AG09309 (cell line): ENCODE measurements at places on chromosomes 5 and 9.

- no peak for DNase-seq
Observed at GRCh38 chr5:40258222-40258621, 421.5 kb upstream of the PTGER4 start.

GRCh38 chr5:136513430-136513829 is 148.1 kb upstream of the TRPC7 start:
- DNase-seq = no peak

GRCh38 chr9:110912419-110913291 is 125.6 kb downstream of the LPAR1 start:
- no peak for DNase-seq

- no peak for DNase-seq
Observed at GRCh38 chr9:19934301-19934871, 145.5 kb upstream of the SLC24A2 start.

DNA sequence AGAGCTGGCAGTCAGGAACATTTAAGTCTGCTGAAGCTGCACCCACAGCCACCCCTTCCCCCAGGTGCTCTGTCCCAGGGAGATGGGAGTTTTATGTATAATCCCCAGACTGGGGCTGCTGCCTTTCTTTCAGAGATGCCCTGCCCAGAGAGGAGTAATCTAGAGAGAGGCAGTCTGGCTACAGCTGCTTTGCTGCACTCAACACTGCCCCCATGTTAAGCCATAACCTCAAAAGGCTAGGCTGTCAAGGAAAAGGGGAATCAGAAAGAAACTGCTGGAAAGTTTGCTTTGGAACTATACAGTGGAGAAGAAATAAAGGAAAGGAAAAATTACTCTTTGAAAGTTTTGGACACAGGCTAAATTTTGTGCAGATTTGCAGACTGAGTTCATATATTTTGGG is 127.2 kb downstream of the MACIR start:
- DNase-seq = no peak

- DNase-seq = no peak
Observed at GRCh38 chr5:177472460-177473442, 683 bp downstream of the DBN1 start.

DNA sequence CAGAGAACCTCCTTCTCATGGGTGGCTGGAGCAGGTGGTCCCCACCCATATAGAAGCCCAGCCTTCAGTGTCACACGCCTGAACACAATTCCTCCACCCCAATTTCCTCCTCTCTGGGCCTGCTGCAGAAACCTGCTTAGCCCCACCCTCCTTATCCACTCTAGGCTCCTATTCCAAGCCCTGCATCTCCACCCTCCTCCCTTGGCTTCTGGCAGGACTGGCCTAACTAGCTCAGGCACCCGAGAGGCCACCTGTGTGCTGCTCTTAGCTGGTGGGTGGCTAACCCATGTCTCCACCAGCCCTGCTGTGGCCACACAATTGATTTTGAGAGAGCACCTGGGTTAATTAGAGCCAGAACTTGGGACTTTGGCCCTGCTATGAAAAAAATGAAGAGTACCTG is 77.3 kb upstream of the ATP10B start:
- no peak for DNase-seq

DNA sequence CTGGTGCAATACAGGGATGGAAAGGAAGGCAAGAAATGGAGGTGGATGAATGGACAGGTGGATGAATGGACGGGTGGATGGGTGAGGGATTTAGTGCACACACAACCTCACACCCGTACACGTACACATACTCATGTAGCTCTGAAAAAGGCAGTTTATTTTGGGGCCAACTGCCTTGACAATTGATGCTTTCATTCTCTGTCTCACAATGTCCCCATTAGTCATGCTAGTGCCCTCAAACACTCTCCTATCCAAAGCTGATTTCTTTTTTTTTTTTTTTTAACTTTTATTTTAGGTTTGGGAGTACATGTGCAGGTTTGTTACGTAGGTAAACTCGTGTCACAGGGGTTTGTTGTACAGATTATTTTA is 495.0 kb downstream of the DMAC1 start:
- no peak for DNase-seq
